ENCODE measurements at places on chromosomes 5 and 9. TPM values are rescaled to one million over a fixed set of nuclear protein-coding genes. Genes with fewer than 3 reads are reported as not detected.

PCDHB5 gene
- polyA plus RNA-seq: 9.1 TPM

PPP3R2 gene
- not detected for polyA plus RNA-seq

- no peak for DNase-seq
These were observed 136.8 kb downstream of the APBA1 start for GRCh38 chr9:69535286-69535832.

- no peak for DNase-seq
These were observed 72.0 kb upstream of the IL12B start for GRCh38 chr5:159402311-159402710.

GRCh38 chr5:93821891-93822415 lies 80.6 kb upstream of the POU5F2 start:
- no peak for DNase-seq
